ENCODE measurements at places on chromosomes 3 and 15.

DNA sequence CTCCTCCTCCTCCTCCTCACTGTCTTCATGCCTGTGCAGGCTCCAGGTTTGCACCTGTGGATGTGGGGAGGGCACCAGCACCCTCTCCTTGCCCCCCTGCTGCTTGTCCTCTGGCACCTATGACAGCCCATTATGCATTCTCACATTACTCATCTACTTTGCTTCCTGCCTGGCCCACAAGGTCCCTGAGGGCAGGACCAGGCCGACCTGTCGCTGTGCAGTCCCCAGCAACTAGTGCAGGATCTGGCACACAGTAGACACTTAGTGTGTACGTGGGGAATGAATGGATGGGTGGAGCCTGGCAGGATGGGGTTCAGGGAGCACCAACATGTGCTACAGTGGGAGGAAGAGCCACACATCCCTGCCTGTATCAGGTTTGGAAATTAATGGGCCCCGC lies 58.3 kb upstream of the TMEM115 start:
- DNase-seq: no peak

DNA sequence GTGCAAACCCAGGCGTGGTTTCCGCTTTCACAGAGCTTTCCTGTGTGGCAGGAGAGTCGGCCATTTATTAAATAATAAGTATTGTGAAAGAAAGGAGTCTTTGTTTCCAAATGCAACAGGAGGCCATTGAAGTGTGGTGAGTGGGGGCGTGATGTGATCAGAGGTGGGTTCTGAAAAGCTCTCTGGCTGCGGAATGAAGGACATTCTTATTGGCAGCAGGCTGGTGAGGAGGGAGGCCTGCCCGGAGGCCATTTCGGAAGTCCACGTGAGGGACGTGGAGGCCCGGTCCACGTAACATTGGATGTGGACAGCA lies 11.1 kb downstream of the ARNT2 start:
- DNase-seq: no peak

- no peak for DNase-seq
Measured at GRCh38 chr3:111047042-111047441, 24.6 kb upstream of the NECTIN3 start.

GRCh38 chr15:90058308-90058707 lies 44.0 kb downstream of the IDH2 start:
- no peak for DNase-seq

- no peak for DNase-seq
Measured at GRCh38 chr15:101054991-101055390, 135.8 kb downstream of the LRRK1 start.

DNA sequence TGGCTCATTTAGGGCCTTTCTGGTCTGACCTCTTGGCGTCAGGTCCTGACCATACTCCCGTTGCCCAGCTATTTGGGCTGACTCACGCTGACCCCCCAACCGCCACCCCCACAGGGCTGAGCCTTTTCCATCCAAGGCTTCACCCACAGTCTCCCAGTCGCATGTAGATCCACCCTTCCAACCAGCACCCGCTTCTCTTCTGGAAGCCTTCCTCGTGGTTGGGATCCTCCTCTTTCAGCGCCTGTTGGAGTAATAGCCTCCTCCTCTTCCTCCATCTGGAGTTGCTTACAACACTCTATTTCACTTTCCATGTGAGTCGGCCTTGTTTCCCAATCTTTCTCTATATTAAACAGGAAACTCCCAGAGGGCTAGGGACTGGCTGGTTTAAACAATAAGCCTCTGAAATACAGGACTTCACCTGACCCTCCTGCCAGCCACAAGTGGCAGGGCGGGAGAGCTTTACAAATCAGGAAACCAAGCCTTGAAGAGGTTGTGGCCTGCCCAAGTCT lies 2.1 kb upstream of the ALAS1 start:
- no peak for DNase-seq

Measured in gastrocnemius medialis (tissue), 4 donors.